GM03348 (cell line): ENCODE measurements at places on chromosomes 6 and 20.
A peak's percentile ranks its signal among the peaks of the same experiment; 100 is the strongest.

DNA sequence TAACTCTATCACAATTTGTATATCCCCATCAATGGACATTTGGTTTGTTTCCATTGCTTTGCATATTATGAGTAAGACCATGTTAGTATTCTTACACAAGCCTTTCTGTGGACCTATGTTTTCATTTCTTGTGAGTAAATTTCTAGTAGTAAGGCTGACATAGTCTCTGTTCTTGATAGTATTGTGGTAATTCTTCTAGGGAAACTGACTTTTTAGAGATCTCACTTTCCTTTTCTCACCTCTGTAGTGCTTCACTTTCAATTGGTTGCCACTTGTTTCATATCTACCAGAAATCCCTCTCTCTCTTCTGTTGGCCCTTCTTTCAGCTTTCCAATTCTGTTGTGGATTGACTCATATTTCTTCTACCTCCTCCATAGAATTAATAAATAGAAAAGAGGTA lies 8.5 kb downstream of the ISM1 start:
- no peak for DNase-seq

DNA sequence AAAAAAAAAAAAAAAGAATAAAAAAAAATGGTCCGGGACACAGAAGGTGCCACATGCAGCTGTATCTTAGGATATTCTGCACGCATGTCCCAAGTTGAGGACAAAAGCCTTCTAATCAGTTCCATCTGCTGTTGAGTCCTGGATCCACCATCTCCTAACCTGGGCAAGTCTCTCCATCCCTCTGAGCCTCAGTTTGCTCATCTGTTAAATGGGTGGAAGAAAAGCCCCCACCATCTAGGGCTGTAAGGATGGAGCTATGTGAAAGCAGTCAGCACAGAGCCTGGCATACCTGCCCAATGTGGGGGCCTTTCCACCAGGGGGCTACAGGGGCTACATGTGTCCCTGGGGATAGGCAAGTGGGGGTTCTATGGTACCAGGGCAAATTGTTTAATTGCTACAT lies 208.4 kb downstream of the ZMYND8 start:
- no peak for DNase-seq

- peak; percentile 92 for DNase-seq
These were observed at the start of gene TENT5A for GRCh38 chr6:81752084-81752920. Gene TENT5A, minus strand, starts transcription at chr6:81752681. Its CDS starts 540 bp downstream, at chr6:81752141.

DNA sequence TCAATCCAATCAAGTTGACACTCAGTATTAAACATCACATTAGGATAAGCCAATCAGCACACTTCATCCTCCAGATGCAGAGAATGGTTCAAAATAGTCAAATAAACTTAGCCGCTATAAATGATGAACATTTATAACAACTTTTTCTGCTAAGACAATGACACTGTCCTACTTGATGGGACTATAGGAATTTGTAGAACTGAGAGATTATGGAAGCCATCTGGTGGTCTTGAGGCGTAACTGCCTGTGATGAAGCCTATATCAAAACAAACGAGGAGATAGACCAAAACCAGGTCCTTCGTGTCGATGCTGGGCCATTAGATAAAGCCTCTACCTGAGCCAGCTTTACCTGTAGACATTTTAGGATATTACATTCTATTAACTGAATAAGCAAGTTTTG lies 631.1 kb downstream of the COL12A1 start:
- DNase-seq, result no peak

GRCh38 chr6:131780600-131780999 lies 27.2 kb upstream of the ENPP1 start:
- DNase-seq, result no peak

GRCh38 chr20:33526769-33527168 lies 36.9 kb downstream of the CBFA2T2 start:
- DNase-seq, result no peak

DNA sequence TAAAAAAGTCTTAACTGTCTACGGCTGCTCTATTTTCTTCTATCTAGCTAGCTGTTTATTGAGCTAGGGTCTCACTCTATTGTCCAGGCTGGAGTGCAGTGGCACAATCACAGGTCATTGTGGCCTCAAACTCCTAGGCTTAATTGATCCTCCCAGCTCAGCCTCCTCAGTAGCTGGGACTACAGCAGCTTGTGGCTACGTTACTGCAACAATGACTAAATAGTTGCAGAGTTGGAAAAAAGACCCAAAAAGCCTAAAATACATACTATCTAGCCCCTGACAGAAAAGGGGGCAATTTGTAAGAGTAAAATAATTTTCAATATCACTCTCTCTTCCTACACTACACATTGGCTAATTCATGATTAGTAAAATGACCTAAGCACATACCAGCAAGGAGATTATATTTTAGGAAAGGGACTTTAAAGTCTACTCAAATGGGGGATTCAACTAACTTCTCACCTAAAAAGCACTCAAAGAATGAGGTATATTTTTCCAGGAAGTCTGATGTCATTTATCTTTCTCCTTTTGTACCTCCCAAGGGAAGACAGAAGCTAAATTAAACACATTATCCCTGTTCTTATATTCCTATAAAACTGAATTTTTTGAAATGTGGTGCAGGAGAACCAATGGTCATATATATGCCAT lies 82.8 kb downstream of the ZMYND8 start:
- no peak for DNase-seq

DNA sequence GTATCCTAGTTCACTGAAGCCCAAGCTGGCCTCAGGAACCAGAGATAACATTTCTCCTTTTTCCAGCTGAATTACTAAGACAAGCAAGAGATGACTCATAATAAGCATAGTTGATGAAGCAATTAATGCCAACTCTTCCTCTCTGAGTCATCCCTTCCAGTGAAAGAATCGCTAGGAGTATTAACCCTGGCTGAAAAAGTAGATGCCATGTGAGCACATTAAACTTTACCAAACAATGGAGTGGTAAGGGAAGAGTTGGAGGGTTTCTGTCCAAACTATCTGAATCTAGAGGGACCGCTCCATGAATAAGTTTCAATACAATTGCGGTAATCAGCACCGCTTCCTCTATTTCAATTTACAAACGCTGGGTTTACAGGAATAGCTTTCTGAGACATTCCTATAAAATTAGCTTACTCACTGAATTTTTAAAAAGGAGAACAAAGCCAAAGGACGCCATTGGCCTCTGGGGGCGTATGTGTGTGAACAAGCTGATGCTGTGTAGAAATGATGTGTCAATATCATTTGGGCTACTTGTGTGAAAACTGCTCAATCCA lies 48.3 kb downstream of the ATXN1 start:
- peak; percentile 74 for DNase-seq

GRCh38 chr6:39444479-39445019 lies 122.0 kb upstream of the KCNK16 start:
- no peak for DNase-seq

- DNase-seq, result no peak
These were observed 6.6 kb upstream of the TBC1D7 start for GRCh38 chr6:13334953-13335352.

- no peak for DNase-seq
These were observed 52.2 kb upstream of the SLC22A1 start for GRCh38 chr6:160069459-160069858.

GRCh38 chr6:4491501-4492260 lies 284.5 kb upstream of the CDYL start:
- DNase-seq, result no peak

DNA sequence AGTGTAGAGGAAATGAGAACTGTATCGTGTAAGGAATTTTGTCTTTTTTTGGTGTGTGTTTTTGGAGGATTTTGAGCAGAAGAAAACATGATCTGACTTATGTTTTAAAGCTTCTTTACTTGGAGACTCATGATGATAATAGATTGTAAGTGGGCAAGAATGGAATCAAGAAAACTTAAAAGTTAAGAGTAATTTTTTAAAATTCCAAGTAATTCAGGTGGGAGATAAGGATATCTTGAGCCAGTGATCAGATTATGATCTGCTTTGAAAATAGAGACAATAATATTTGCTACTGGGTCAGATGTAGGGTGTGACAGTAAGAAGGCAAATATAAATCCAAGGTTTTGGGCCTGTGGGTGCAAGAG lies 734 bp downstream of the ZSCAN26 start:
- DNase-seq, result no peak

DNA sequence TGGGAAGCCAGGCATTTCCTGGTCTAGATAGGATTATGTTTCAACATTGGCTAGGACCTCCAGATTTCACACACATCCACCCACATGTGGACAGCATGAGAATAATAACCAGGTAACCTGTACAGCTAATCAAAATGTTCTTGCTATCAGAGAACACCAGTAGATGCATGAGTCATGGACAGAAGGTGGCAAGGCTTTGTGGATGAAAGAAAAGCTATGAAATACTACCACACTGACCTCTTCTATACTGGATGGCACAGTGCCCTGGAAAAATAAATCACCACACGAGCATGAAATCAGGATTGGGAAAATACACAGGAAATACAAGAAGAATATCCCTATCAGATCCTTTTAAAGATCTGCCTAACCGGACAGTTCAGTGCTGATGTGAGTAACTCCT lies 113.0 kb downstream of the GMDS start:
- DNase-seq, result no peak

DNA sequence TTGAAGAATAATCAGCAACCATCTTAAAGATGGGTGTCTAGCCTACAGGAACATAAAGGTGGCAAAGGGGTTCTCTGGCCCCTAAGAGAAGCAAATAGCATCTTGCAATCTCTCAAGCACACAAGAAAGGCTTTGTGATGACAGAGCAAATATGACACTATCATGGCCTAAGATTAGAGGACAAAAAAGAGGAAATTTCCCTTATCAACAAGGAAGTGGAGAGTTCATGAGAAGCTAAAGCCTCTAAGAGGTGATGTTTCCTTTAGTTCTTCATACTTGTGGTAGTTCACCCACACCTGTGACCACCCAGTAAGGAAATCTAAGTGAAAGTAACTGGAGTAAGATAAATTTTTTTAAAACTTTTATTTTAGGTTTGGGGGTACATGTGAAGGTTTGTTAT lies 88.4 kb downstream of the OLIG3 start:
- no peak for DNase-seq

- DNase-seq, result no peak
These were observed 255.6 kb downstream of the ERMARD start for GRCh38 chr6:170006900-170007467.

GRCh38 chr20:17498641-17499040 lies 32.5 kb downstream of the BFSP1 start:
- no peak for DNase-seq

DNA sequence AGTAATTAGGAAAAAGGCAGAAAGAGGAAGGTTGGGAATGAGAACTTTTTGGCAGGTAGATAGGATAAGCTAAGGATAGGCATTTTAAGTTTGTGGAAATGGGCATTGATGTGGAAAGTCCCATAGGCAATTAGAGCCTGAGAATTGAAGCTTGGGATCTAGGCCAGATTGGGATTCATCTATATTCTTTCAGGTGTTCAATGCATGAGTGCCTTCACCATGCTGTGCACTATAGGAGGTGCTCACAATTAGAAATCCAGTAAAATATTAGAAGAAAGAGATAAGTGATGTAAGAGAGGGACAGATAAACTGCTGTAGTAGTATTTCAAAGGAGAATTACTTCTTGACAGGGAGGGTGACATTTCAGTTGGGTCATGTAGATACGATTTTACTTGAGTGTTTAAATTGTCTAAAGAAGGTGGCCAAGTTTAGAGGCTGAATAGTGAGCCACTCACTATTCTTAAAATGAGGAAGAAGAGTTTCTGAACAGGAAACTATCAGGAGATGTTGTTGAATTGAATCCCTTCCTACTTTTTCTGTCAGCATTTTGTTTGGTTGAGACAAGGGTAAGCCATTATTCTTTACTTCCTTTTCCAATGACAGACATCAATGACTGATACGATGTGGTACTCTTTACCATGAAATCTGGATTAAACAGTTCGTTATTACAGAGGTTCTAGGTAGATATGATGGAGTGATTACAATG lies 31.0 kb upstream of the CTAGE9 start:
- DNase-seq, result no peak

DNA sequence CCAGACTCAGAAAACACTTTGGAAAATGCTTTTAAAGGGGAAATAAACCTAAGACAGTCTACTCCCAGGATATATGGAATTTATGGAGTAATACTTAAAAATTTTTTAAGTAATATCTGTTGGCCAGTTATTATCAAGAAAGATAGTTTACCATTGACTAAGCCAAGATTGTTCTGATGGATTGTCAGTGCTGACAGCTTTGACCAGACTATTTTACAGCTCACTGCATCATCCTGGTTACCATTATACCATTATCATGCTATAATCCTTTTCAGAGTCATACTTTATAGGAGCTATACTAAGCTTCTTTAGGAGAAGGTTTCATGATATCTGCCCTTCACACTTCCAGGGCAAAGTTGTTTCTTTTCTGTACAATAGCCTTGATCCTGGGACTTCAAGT lies 16.5 kb downstream of the GTF2H5 start:
- DNase-seq, result peak; percentile 21

- no peak for DNase-seq
These were observed 952.6 kb upstream of the MAP3K7 start for GRCh38 chr6:91539456-91539855.

GRCh38 chr6:122347280-122347679 lies 52.2 kb upstream of the HSF2 start:
- no peak for DNase-seq

DNA sequence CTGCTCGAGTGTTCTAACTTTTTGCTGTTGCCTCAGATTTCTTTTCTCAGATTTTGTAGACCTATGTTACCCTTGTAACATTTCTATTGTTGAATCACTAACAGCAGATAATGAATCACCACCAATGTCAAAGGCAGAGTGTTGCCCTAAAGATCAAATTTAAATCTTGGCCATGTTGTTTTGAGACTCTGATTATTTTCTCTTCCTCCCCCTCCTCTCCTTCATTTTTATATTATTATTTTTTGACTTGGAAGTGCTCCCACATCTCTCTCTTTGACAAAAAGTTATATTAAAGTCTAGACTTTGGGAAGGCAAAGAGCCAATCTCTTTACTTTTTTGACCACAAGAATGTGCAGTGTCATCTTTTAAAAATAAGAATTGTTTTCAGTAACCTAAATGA lies 422.7 kb downstream of the NKAIN2 start:
- DNase-seq, result no peak

DNA sequence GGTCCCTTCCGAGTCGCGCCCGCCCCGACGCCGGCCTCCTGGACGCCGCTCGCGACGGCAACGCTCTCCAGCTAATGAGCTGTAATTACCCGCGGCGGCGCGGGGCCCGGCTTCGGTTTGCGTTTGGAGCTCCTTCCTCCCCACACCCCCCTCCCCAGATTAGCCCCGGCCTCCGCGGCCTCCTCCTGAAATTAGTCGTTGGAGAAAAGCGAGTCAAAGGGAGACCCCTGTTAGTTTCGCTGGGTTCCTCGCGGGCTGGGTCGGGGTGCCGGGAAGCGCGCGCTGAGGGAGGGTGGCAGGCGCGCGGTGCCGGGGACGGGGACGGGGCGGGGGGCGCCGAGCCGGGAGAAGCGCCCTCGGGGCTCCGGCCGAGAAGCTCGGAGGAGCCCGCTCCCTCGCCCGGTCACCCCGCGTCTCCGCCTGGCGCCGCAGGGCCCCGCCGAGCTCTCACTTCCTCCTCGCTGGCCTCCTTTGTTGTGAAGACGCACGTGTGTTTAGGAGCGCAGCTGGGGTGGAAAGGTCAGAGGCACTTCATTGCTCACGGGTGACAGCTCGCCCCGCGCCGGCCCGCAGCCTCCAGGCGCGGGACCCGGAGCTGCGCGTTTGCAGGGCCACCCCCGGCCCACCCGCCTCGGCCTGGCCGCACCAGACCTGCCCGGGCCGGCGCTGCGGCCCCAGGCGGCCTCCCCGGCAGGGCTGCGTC lies 4.9 kb downstream of the FOXC1 start:
- DNase-seq, result no peak
